ENCODE measurements at places on chromosomes 4 and X. TPM values are rescaled to one million over a fixed set of nuclear protein-coding genes. Genes with fewer than 3 reads are reported as not detected.

UGT2B11 gene
- not detected for total RNA-seq

PF4V1 gene
- total RNA-seq, result not detected

REELD1 gene
- total RNA-seq, result 0.26 TPM

AGTR2 gene
- 0.13 TPM for total RNA-seq

PAGE2B gene
- total RNA-seq, result not detected

UGT2A1 gene
- total RNA-seq, result not detected

KCNE5 gene
- total RNA-seq, result 9.4 TPM

MGAT4D gene
- total RNA-seq, result 0.13 TPM

IL21 gene
- total RNA-seq, result not detected

DNA sequence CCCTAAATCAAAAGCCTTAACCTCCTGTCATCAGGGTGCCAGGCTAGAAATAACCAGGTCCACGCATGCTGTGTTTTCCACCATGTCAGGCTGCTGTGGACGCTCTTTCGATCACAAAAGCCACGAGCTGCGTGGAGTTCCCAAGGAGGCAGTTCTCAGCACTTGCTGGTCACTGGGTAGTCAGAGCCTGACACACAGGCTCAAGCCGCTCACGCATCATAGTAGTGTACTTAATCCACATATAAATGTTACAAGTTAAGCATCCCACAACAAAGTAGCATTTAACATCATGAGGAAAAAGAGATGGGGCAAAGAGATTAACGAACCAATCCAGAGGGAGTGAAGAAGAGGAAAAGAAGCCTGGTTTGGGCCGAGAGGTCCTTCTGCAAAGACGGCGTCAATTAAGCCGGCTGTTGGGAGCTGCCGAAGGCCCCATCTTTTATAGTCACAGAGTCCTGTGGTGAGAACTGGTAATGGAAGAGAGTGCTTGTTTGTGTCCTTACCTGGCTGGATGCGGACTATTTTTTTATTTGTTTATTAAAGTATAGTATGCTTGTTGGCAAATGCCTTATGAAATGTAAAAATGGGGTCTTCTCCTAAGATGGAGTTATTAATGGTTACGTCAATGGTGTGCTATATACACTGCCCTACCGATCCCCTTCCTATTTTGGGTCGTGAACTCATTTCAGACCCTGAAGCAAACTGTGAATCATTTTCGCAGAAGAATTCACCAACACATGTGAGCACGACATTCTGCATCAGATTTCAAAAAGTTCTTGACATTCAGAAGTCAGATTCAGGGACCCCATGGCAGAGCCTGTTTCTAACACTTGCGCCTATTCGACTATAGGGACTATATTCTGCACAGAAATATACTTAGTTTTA is 675 bp downstream of the PRIMPOL start:
- peaks cover 4% of the 10 kb centered on the region for H3K36me3 ChIP-seq
- peak overlapping the region; percentile 90 for H3K4me3 ChIP-seq
- peak; percentile 11 for DNase-seq
- H3K27me3 ChIP-seq, result peaks cover 10% of the 10 kb centered on the region
- H3K27ac ChIP-seq, result peak overlapping the region; percentile 89

DNA sequence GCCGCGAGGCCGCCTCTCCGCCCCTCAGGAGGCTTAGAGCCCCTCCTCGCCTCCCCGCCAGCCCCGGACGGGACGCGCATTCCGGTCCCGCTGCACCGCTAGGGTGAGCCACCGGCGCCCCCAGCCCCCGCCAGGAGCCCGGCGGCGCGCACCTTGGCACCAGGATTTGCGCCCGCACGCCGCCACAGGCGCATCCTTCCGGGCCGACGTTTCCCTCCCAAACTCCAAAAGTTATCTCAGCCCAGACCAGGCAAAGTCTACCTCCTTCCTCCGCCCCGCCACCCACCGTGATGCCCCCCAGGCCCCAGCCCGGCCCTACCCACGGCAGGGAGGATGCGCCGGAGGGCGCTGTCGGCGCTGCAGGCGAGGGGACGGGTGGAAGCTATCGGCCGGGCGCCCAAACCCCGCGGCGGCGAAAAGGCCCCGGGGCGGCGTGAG is 538 bp downstream of the SCML2 start:
- H3K36me3 ChIP-seq, result no peaks in the 10 kb centered on the region
- peaks cover 16% of the 10 kb centered on the region for H3K4me1 ChIP-seq
- peak overlapping the region; percentile 54 for H3K27ac ChIP-seq

DNA sequence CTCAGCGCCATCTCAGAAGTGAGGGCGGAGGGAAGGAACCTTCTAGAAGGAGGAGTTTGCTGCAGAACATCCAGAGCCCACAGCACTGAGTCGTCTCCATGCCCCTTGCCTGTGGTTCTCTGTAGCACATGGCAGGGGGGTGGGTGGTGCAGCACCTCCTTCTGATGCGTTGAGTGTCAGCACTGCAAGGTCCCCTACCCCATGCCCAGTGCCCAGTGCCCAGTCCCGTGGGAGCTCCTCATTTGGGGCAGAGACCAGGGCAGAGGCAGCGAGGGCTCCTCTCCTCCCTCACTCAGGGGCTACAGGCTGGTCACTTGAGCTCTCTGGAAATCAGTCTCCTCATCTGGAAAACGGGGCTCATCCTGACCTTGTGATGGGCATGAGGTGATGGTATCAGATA is 78.1 kb downstream of the HTRA3 start:
- no peaks in the 10 kb centered on the region for H3K36me3 ChIP-seq
- DNase-seq, result no peak
- H3K27ac ChIP-seq, result no peak overlapping the region
- H3K4me3 ChIP-seq, result no peak overlapping the region
- no peaks in the 10 kb centered on the region for H3K4me1 ChIP-seq
- H3K27me3 ChIP-seq, result peaks cover 3% of the 10 kb centered on the region

GRCh38 chr4:40656201-40656863 is 26.7 kb upstream of the RBM47 start:
- no peak for DNase-seq
- H3K27me3 ChIP-seq, result no peaks in the 10 kb centered on the region

DNA sequence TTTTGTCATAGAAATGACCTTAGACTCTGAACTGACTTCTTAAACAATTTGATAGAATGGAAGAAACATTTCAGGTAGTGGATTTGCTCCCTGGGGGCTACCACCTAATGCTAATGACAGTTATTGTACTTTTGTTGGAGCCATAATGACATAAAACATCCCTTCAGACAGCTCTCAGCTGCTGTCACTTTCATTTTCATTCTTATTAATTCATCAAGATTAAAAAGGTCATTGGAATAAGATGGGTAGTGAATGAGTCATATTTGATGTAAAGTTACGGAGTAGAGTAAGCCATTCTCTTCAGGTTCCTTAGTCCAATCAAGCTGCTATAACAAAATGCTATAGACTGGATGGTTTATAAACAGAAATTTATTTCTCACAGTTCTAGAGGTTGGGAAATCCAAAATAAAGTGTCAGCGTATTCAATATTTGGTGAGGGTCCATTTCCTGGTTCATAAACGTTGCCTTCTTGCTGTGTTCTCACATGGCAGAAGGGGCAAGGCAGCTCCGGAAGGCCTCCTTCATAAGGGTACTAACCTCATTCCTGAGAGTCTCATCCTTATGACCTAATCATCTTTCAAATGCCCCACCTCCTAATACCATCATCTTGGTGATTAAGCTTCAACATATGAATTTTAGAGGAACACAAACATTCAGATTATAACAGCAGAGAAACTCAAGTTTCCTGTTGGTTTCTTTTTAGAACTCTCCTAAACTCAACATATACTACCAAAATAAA is 268.5 kb downstream of the ARAP2 start:
- no peak for DNase-seq
- H3K4me3 ChIP-seq, result no peak overlapping the region
- no peaks in the 10 kb centered on the region for H3K36me3 ChIP-seq
- H3K27ac ChIP-seq, result no peak overlapping the region
- no peaks in the 10 kb centered on the region for H3K4me1 ChIP-seq

DNA sequence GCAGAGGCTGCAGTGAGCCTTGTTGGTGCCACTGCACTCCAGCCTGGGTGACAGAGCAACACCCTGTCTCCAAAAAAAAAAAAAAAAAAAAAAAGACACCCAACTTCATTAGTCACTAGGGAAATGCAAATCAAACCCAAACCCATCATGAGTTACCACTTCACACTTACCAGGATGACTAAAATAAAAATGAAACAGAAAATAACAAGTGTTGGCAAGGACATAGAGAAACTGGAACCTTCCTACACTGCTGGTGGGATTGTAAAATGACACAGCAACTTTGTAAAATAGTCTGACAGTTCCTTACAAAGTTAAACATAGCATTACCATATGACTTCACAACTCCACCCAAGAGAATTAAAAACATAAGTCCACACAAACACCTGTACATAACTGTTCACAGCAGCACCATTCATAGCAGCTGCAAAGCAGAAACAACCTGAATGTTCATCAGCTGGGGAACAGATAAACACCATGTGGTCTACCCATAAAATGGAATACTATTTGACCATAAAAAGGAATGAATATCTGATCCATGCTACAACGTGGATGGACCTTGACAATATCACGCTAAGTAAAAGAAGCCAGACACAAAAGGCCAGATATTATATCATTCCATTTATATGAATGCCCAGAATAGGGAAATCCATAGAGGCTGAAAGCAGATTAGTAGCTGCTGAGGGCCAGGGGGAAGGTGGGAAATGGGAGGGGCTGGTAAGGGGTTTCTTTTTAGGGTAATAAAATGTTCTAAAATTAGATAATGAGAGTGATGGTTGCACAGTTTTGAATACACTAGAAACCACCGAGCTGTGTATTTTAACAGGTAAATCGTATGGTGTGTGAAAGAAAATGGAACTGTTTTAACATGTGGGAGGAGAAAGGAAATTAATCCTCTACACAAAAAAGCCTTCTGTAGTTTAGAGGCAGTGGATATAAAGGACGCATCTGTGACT is 18.3 kb downstream of the CD99L2 start:
- no peak overlapping the region for H3K4me3 ChIP-seq
- H3K4me1 ChIP-seq, result peaks cover 3% of the 10 kb centered on the region
- H3K36me3 ChIP-seq, result peaks cover 4% of the 10 kb centered on the region
- H3K27ac ChIP-seq, result no peak overlapping the region
- no peak for DNase-seq
- H3K27me3 ChIP-seq, result no peaks in the 10 kb centered on the region

DNA sequence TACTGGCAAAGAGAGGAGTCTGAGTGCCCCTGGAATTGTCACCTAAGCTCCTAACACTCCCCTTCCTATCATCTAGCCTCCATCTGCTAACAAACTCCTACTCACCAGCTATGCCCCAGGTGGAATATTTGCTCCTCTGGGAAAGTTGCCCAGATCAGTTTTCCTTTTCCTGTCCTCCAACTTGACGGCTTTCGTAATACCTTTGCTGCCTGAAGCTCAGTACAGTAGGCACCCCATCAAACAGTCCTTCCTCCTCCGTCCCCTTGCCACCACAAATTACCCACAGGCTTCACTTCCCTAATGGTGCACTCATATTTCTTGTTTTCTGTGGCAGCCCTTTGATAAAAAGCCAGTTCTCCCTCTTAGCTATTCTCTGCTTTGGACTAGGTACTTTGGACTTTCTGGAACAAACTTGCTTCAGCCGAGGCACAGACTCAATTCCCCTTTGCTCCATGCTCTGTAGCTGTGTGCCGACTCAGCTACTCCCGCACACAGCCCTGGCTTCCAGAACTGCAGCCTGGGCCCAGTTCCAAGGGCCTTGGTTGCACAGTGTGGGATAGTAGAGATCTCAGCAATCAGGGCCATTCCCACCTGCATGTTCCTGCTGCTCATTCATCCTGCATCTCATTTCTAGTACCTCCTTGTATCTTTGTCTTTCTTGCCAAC is 605.1 kb downstream of the BCOR start:
- peaks cover 2% of the 10 kb centered on the region for H3K27me3 ChIP-seq
- no peak for DNase-seq
- no peak overlapping the region for H3K4me3 ChIP-seq
- no peaks in the 10 kb centered on the region for H3K36me3 ChIP-seq
- no peak overlapping the region for H3K27ac ChIP-seq

- peaks cover 3% of the 10 kb centered on the region for H3K27me3 ChIP-seq
- peaks cover 4% of the 10 kb centered on the region for H3K4me1 ChIP-seq
- no peak for DNase-seq
Measured at GRCh38 chrX:111874241-111874640, 1.7 kb upstream of the TRPC5OS start.

All from endothelial cell (in vitro differentiated cells).